Regular cardiac myocyte (primary cell): ENCODE measurements at places on chromosomes 2 and 18. TPM values are rescaled to one million over a fixed set of nuclear protein-coding genes. Genes with fewer than 3 reads are reported as not detected.

GALR1 gene
- not detected in 2 replicates for total RNA-seq

POTEF gene
- not detected in 2 replicates for total RNA-seq

CD226 gene
- total RNA-seq: under 0.01 TPM in 2 replicates

CDKL4 gene
- 1.7 and 11.8 TPM in 2 replicates for total RNA-seq

ALPG gene
- total RNA-seq: not detected in 2 replicates
